Adipocyte (in vitro differentiated cells): ENCODE measurements at places on chromosomes 7 and 10.

- DNase-seq = peak; percentile 87
Measured at GRCh38 chr10:68231106-68231816, 652 bp downstream of the ATOH7 start.

GRCh38 chr7:117874191-117874700, 1.0 kb upstream of the CTTNBP2 start:
- no peak for DNase-seq

DNA sequence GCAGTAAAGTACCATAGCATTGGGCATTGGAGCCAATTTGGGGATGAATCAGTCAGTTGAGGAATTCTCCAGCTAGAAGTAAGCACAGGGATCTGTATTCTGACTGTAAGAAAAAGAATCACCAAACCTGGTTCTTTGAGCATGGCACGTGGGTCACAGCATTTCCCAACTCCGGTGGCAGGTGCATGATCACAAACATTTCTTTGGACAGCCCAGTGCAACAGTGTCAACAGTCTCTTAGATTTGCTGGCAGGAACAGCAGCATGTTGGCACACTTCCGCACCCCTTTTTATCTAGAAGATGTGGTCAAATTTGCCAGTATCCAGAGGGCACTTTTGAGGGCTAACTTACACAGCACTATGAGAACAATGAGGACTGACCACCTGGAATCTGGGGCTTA, 437.5 kb upstream of the GHITM start:
- DNase-seq = no peak

DNA sequence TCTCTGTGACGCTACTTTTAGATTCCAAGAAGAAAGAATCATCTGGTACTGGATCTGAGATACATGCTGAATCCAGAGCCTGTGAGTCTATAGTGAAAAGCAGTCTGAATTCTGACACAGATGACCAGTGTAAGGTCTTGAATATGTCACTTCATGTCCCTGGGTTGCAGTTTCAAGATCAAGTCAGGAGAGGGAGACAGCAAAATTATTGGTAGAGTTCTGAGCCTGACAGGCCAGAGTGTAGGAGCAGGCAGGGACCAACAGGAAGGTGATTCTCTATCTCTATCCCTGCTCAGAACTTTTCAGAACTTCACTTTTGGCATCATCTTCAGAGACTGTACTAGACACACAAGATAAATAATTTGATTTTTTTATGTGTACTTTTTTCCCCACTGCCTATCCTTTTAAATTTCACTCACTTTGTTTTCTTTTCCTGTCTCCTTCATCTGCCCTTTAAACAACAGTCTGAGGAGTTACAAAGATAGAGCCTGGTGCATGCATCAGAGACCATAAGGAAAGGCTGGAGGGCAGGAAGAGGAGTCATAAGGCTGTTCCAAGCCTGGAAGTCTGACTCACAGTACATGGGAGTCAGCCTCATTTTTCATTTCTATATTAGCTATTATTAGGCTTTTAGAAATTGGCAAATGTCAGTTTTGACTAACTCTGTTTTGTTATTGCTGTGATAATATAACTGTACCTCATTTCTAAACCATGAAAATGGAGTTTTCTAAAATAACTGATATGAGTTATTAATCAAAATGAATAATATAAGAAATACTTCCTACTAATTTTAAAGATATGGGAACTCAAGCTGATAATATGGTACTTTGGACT, 120.2 kb upstream of the TMEM229A start:
- peak; percentile 30 for DNase-seq

DNA sequence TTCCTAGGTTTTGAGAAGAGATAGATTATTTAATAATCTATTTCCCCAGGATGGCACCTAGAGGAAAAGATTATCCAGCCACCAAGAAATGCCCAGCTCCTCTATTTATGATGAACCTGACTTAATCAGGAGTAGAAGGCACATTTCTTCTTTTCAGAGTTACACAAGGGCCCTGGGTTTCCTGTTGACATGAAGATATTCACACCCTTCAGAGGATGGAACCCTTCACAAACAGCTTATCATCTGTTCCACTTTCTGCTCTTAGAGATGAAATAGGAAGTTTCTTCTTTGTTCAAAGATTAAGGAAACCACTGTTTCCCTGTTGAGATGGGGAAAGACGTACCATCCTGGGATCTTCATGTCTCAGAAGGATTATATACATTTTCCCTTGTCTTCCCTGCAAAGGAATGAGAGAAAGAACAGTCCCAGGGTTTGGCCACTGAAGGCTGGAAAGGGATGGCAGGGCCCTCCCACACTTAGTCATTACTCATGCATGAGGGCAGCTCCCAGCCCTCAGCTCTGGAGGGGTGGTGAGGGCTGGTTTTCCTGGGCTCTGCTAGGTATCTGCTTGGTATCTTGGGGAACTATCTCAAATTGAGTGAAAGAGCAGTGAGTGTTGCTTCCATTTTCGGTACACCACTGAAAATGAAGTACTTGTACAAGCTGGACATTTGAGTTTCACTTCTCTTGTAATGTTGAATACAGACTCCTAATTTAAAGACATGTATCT, 64.0 kb downstream of the MTPAP start:
- DNase-seq = peak; percentile 61

- DNase-seq = peak; percentile 28
Measured at GRCh38 chr10:91796331-91797047, 1.7 kb upstream of the TNKS2 start.

DNA sequence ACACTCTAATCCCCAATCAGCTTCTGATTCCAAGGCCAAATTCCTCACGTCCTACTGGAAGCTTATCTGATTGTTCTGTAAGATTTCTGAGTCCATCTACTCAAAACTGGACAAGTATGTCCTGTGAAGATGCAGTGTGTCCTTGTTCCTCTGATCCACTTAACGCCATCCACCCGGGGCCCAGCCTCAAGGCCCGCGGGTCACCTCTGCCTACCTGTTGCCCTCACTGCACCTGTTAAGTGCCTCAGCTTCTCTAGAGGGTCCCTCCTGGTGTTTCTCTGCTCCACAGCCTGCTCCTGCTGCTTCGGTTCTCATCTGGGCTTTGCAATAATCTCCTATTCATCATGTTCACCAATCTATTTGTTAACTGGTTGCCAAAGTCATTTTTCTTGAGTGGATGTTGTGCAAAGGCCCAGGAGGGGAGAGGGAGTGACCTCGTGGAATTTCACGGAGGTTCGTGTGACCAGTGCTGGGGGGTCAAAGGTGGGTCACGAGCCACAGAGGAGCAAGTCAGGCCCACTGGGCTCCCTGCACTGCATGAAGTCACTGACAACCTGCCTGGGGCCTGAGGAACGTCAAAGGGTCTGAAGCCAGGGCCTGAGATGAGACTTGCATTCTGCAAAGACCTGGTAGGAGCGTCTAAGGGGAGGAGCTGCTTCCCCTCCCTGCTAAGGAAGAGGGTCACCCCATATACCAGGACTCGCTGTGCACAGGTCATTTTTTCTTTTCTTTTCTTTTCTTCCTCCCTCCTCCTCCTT, 338.1 kb downstream of the WDR37 start:
- no peak for DNase-seq

- DNase-seq = no peak
Measured at GRCh38 chr7:101241015-101241363, 3.4 kb upstream of the CLDN15 start.

DNA sequence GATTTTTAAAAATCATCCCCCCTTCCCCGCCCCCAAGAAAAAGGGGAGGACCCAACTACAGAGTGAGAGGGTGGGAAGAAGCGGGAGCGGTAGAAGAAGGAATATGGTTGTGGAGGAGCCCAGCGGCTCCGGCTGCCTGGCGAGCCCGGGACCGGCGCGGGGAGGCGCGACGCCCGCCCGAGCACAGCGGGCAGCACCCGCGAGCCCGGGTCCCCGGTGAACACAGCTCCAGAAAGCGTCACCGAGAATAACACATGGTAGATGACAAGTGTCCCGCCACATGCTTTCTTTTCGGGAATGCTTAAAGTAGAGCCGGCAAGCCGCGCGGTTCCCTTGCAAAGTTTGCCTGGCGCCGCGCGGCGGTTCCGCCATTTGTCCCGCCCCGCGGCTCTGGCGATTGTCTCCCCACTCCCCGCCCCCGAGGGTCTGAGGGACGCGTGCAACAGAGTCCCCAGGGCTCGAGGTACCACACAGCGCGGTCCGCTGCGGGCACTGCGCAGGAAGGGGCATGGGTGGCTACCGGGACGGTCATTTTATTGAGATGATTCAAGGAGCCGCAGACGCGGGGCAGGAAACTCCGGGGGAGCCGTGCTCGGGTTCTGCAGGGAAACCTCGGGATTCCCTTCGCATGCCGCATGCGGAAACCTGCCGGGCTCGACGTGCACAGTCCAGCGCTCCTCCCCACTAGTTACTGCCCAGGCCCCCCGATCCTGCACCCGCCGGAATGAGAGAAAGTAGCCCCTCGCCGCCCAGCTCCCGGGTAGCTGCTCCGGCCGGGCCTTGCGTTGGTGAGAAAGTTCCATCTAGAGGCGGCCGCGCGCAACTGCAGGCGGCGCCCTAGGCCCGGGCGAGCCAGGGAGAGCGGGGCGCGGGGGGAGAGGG, 781 bp upstream of the GRM8 start:
- peak; percentile 87 for DNase-seq

DNA sequence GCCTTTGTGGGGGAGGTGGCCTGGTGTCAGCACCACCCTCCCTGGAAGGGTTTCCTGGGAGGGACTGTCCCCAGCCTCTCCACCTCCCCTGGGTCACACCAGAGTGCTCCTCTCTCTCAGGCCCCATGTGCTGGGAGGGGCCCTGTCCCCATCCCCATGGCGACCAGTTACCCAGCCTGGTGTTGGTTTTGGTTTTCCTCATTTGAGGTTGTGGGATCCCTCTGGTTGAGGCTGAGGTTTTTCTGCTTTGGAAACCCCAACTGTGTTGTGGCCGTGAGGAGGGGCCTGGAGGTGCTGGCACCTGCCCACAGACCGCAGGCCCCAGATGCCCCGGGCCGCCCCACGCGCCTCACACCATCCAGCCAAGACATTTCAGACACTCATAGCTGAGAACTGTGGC, 106.3 kb downstream of the GRK5 start:
- no peak for DNase-seq

DNA sequence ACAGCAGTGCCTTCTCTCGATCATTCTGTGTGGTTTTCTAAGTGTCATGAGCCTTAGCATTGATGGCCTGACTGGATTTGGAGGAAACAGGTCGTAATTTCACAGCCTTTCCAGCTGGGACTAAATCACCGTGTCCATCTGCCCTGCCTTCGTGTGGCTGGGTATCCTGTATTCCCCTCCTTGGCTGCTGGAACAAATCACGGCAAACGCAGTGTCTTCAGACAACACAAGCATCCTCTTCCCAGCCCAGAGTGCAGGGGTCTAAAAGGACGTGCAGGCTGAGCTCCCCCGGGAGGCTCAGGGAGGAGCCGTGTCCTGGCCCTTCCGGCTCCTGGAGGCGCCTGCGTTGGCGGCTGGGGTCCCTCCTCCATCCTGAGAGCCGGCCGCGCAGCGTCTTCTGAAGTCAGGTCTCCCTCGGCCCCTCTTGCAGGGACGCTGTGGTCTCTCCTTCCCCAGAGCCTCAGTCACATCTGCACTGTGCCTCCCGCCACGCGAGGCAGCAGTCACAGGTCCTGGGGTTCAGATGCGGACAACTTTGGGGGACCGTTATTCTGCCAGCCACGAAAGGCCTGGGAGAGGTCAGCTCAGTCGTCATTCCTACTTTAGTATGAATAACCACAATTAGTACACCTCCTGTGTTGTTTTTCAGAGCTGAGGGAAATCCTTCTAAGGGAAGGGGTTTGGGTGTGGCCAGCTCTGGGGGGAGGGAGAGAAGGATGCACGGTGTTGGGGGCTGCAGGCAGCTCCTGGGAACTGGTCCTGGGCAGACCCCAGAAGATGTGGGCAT, 41.1 kb downstream of the FAM20C start:
- DNase-seq = no peak

GRCh38 chr7:44377681-44378421, 52.5 kb upstream of the CAMK2B start:
- DNase-seq = no peak

DNA sequence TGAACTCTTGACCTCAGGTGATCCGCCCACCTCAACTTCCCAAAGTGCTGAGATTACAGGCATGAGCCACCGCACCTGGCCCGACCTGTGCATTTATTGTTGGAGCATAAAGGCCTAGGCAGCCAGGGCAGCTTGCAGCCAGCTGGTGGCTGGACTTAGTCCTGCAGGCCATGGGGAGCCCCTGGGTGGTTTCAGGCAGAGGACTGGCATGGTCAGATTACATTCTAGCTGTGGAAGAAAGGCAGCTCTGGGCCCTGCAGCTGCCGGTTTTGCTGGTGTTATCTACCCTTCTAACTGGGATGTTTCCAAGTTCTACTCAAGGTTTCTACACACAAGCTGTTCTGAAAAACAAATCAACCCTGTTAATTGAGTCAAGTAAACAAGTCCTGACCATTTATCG, 22.7 kb upstream of the MKRN1 start:
- DNase-seq = no peak
